ENCODE measurements at places on chromosomes 11 and 22.

DNA sequence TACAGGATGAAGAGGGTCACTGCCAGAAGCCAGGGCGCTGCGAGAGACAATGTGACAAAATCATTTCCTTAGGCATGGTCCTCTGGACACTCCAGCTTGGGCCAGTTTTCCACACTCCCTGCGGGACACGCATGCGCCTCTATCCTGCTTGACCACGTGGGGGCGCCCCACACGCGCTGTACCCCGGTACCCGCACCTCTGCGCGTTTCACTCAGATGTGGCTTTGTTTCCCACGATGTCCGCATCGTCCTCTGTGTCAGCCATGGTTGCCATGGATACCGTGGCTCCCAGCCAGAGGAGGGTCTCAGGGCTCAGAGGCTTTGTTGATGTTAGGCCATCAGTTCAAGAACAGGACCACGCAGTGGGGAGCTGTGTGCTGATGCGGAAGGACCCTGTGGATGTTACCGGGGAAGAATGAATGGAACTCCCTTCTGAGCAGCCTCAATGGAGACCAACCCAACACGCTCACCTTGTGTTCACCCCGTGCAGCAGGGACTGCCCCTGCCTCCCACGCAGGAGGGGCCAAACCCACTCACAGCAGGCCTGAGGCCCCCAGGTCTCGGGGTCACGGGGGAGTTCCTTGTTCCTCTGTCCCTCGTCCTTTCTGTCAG is 101.1 kb upstream of the SLC22A12 start:
- DNase-seq, result peak; percentile 69

DNA sequence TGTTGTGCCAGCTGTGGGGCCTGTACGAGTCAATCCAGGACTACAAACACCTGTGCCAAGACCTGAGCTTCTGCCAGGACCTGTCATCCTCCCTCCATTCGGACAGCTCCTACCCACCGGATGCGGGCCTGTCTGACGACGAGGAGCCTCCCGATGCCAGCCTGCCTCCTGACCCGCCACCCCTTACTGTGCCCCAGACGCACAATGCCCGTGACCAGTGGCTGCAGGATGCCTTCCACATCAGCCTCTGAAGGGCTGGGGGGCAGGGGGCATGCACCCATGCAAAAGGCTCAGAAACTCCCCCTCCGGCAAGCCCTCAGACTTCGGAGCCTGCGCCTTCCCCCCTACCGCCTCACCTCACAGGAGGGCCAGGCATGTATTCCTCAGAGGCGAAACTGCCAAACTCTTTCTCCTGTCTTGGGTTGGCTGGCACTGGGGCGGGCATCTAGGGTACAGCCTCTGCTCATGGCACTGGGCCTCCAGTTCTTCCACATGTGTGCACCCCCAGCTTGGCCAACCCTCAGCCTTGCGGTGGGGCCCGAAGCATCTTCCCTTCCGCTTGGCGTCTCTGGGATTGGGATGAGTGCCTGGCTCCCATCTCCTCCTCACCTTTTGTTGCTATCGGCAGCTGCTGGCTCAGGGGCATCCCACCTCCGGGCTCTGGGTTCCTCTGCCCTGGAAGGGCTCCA is 1.2 kb downstream of the FAM89B start:
- no peak for DNase-seq

DNA sequence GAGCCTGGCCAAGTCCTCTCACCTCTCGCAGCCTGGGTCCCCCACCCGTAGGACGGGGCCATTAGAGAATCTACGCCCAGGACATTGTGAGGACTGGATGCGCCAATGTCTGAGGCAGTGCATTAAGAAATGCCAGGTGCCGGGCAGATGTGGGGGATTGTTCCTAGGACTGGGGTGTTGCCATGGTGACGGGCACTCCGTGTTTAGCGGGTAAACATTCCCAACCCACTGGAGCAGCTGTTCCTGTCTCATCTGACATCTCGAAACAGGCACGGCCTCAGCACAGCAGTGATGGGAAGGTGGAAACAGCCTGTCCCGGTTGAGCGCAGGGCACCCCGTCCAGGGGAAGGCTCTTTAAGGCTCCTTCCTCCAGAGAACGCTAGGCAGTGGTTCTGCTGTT is 99.6 kb upstream of the RTL6 start:
- no peak for DNase-seq

- DNase-seq, result no peak
Measured at GRCh38 chr11:76523786-76524436, 79.1 kb downstream of the EMSY start.

GRCh38 chr22:20405931-20406685 is 12.2 kb downstream of the ZNF74 start:
- DNase-seq, result no peak

GRCh38 chr22:20223421-20224255 is 44.5 kb downstream of the RTN4R start:
- no peak for DNase-seq

- peak; percentile 87 for DNase-seq
Measured at GRCh38 chr11:65524741-65525545, at the start of gene SCYL1. Gene SCYL1, plus strand, starts transcription at chr11:65525083. Its CDS starts 71 bp downstream, at chr11:65525154.

DNA sequence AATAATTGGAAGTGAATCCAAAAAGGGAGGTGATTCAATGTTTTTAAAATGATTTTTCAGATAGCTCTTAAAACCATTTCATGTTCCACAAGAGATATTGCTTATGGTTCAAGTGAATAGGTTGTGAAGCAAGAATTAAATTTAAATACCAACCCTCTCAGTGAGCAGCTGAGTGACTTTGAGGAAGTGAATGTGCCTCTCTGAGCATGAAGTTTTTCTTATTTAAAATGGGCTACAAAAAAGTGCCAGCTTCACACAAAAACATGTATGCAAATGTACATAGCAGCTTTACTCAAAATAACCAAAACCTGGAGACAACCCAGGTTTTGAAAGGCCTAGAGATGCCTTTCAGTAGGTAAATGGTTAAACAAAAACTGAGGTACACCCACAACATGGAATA is 35.5 kb upstream of the GAB4 start:
- DNase-seq, result no peak

- DNase-seq, result no peak
Measured at GRCh38 chr11:112697391-112698178, 263.6 kb upstream of the NCAM1 start.

GRCh38 chr11:78424334-78425270 is 7.0 kb upstream of the GAB2 start:
- no peak for DNase-seq

GRCh38 chr22:25941365-25941960 is 199.5 kb downstream of the MYO18B start:
- no peak for DNase-seq

DNA sequence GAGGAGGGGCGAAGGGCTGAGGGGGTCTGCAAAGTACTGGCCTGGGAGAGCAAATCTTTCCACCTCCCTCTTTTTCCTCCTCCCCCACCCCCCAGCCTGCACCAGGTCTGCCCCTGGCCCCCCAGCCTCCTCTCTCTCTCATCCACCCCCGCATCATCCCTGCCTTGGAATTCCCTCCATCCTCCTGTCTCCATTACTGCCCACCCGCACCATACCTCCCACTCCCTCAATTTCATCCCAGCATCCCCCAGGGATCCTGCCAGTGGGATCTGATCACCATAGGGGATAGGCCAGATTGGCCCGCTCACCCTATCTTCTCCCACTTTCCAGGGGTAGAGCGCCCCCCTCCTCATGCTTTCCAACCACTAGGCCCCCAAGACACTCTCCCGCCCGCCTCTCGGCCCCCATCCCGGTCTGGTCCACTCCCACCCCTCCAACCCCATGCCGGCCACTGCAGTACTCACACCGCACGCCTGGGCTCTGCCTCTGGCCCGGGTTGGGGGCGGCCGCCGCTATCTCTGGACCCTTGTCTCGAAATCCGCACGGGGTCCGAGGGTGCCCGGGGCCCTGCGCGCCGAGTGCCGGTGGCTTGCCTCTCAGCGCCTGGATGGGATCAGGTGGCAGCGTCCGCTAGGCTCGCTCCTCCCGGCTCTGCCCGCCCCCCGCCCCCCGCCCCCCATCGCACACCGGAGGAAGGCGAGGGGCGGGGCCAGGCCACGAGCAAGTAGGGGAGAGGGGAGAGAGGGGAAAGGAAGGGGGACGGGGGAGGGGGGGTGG is at the start of gene GAL3ST3:
GAL3ST3 (minus strand) TSS at position 615 of the 777 bp plus-strand sequence. CDS start 3,746 bp downstream, outside the sequence.
- no peak for DNase-seq

- peak; percentile 70 for DNase-seq
Measured at GRCh38 chr11:63999349-64000025, 13.2 kb downstream of the OTUB1 start.

- DNase-seq, result no peak
Measured at GRCh38 chr11:30395751-30396150, 72.8 kb downstream of the ARL14EP start.

GRCh38 chr11:88680806-88681205 is 343.3 kb upstream of the CTSC start:
- no peak for DNase-seq

GRCh38 chr11:121435551-121436511 is 16.3 kb upstream of the SORL1 start:
- DNase-seq, result no peak

DNA sequence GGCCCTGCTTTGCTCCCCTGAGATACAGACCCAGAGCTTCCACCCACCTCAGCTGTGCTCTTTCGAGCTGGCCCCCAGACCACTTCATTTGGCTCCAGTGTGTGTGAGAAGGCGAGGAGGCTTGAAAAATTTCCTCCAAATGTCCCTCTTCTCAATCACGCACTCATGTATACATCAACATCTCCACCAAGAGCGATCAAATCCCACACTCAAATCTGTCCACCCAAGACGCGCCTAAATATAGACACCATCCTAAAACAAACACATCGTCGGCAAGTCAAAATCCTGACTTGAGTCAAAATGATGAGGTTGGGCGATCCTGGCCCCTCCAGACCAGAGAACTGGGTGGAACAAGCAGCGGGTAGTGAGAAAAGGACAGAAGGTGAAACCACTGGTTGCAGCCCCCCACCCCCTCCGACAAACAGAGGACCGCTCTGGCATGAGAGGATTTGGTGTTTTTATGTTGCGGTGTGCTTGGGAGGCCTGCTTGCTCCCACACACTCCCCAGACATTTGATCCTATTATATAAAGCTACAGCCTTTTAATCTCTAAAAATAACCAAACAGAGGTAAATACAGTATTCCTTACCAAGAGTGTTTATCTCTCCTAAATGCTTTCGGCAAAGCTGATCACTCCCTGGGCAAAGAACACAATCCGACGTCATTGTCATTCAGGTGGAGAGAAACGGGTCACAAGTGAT is 10.2 kb downstream of the MN1 start:
- DNase-seq, result no peak

GRCh38 chr11:121881806-121882205 is 234.2 kb downstream of the BLID start:
- DNase-seq, result no peak

DNA sequence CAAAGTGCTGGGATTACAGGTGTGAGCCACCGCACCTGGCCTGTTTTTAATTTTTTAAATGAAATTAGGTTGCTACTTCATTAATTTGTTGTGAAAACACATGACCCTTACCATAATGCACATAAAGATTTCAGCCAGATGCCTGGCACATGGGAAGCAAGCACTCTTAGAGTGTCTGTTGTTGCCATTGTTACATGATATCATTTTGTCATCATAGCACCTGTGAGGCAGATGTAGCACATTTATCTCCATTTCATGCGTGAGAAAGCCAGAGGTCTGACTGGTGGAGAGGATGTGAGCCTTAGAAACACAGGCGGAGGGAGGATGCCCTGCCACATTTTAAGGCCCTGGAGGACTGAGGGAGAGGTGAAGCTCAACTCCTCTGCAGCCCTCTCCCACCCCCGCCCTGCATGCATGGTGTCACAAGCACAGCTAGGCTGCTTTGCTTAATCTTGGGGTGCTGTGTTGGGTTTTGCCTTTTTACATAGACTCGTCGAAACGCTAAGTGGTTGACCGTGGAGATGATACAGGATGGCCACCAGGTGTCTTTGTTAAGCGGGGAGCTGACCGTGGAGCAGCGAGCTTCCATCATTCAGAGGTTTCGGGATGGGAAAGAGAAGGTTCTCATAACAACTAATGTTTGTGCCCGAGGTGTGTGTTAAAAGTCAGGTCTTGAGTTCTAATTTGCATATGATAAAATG is 14.0 kb downstream of the DDX25 start:
- no peak for DNase-seq

GRCh38 chr11:10778217-10778970 is 27.3 kb downstream of the CTR9 start:
- peak; percentile 66 for DNase-seq

- DNase-seq, result no peak
Measured at GRCh38 chr22:36585841-36586240, 56.9 kb upstream of the EIF3D start.

DNA sequence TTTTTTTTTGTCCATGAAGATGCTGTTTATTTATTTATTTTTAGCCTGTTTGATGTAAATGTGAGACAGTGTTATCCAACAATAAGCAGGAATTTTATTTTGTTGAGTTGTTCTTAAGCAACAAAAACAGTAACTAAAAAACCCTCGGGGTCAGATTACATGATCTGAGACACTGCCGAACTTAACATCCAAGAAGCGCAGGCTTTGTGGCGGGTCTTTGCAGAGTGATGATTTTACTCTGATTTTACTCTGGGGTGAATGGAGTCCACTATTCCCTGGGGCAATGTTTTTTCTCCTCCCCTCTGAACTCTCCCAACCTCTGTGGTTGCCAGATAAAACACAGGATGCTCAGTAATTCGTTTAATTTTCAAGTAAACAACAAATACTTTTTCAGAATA is 450.1 kb upstream of the B3GAT1 start:
- DNase-seq, result no peak

- peak; percentile 73 for DNase-seq
Measured at GRCh38 chr11:64234647-64235379, 429 bp downstream of the VEGFB start.

All from Right ventricle myocardium superior (tissue), 1 donor.